ENCODE measurements at places on chromosomes 3 and 15. TPM values are rescaled to one million over a fixed set of nuclear protein-coding genes. Genes with fewer than 3 reads are reported as not detected.
A peak's percentile ranks its signal among the peaks of the same experiment; 100 is the strongest.

GHSR gene
- not detected for total RNA-seq

SRGAP3 gene
- 21.5 TPM for total RNA-seq

MEIS2 gene
- total RNA-seq, result 28.5 TPM

HIGD2B gene
- total RNA-seq, result not detected

CSPG4 gene
- total RNA-seq, result 17.0 TPM

CCPG1 gene
- 65.9 TPM for total RNA-seq

SPATA16 gene
- total RNA-seq, result not detected

ZNF502 gene
- 6.6 TPM for total RNA-seq

PLSCR2 gene
- total RNA-seq, result not detected

ITPKA gene
- 0.15 TPM for total RNA-seq

ERC2 gene
- total RNA-seq, result 7.3 TPM

DNA sequence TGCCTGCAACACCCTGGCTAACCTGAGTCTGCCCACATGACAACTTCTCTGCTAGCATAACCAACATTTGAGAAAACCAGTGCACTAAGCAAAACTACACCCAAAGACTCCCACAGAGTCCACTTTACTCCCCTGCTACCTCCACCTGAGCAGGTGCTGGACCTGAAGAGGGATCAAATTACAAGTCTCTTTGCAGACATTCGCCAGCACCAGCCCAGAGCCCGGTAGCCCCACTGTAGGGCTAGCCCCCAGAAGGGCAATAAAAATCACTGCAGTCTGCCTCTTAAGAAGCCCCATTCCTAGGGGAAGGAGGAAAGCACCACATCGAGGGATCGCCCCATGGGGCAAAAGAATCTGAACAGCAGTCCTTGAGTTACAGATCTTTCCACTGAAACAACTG, 472.2 kb downstream of the GRM7 start:
- no peak for DNase-seq

DNA sequence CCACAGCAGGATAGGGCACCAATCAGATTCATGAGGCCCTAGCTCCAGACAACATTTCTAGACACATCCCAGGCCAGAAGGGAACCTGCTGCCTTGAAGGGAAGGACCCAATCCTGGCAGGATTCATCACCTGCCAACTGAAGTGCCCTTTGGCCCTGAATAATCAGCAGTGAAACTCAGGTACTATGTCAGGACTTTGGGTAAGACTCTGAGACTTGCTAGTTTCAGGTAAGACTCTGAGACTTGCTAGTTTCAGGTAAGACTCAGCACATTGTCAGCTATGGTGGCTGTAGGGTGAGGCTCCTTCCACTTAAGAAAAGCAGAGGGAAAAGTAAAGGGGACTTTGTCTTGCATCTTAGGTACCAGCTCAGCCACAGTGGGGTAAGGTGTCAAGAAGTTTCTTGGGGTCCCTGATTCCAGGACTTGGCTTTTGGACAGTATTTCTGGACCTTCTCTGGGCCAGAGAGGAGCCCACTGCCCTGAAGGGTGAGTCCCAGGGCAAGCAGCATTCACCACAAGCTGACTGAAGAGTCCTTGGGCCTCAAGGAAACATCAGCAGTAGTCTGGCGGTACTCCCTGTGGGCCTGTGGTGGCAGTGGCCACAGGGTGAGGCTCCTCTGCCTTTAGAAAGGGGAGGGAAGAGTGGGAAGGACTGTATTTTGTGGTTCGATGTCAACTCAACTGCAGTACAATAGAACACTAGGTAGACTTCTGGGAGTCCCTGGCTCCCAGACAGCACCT, 13.7 kb upstream of the COL8A1 start:
- no peak for DNase-seq

- no peak for DNase-seq
These were observed 684.3 kb upstream of the DPPA4 start for GRCh38 chr3:110021659-110022058.

- DNase-seq, result no peak
These were observed 42.8 kb downstream of the MYO5C start for GRCh38 chr15:52252781-52253180.

DNA sequence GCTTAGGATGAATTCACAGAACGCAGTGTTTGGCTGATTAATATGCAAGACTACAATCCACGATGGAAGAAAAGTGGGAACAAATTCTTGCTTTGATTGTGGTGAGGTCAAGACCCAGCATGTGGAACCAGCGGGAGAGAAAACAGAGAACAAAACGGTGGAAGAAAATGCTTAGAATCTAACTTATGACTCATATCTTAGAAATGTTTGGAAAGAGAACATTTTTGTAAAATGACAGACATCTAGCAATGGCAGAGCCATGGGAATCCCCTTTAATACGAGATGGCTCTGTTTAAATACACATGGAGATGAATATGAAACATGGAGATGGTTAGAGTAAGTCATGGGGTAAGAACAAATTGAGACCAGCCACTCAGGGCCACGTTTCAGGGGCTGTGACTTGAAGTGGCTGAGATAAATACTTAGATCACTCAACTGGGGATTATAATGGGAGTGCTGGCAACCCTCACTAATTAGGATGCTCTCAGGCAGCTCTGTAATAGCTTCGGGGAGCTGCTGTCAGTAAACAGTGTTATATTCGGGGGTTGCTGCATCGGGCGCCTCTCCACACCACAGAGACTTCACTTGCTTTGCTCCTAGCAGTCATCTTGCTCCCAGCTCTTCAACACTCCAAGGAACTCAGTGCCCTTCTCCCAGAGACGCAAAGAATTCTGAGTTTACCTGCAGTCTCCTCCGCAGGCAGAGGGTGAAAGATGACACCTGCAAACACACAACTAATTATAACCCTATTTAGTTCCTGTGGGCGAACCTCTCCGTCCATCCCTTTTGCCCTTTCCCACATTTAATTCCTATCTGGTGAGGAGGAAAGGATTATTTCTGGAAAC, 68.0 kb upstream of the ONECUT1 start:
- no peak for DNase-seq

DNA sequence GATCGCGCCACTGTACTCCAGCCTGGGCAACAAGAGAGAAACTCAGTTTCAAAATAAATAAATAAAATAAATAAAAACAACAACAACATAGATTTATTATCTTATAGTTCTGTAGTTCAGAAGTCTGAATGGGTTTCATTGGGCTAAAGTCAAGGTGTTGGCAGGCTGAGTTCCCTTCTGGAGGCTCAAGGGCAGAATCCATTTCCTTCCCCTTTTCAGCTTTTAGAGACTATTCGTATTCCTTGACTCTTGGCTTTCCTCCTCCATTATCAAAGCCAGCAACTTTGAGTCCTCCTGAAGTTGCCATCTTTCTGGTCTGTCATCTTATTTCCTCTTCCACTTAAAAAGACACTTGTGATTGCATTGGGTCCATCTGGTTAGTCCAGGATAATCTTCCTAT, 12.1 kb downstream of the BLM start:
- no peak for DNase-seq

DNA sequence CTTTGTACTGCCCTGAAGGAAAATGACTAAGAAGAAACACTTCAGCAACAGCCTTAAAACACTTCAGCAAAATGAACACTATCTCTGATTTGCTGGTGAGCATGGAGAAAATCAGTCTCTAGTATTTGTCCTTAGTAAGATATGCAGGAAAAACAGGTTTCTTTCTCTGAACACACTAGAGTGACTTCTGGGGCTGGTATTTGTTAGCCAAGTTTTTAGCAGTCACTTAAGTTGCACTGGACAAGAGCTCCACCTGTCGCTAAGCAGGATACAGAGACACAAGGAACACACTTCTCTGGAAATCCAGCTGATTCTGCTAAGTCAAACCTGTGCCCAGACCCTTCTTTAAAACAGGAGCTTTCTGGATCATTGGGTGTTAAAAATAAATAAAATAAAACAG, 65.3 kb downstream of the CHAC1 start:
- peak; percentile 52 for DNase-seq

DNA sequence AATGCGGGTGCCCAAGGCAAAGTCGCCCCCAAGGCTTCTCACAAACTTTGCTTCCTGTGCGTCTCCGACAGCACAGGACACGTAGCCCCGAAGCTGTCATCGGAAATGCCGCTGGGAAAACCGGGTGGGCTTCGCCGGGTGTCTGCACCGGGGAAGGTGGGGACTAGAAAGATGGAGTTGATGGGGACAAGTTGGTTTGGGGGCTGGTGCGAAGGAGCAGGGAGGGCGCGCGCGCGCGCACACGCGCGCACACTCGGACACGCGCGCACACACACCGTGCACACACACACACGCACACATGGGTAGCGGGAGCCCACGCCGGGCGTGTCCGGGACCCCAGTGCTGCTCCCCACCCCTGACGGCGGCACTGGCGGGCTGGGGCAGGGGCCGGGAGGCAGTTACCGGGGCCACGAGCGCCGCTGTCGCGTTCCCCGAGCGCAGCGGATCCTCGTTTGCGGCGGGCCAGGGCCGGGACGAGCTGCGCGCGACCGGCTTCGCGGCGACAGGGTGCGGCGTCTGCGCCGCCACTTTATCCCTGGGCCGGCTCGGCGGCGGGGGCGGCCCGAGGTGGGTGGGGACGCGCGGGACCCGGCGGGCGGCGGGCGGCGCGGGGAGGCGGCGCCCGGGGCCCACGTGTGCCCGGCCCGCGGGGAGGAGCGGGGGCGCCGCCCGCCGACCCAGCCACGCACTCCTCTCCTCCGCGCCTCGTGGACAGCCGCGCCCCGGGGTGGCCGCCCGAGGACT, 539 bp upstream of the MGLL start:
- no peak for DNase-seq

GRCh38 chr3:124553178-124553577, 177.1 kb upstream of the UMPS start:
- no peak for DNase-seq

DNA sequence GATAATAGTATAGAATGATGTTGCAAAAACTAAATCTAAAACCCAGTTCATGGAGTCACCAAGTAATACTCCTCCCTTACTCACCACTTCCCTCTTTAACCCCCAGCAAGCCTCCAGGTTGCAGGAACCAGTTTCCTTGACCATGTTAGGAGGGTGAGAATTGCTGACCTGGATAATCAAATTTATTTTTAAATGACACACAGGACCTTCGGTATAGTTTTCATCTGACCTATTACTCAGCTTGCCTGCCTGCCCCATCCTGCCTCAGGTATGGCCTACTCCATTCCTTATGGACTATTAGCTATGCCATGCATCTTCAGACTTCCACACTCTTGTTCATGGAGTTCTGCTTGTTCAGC, 883 bp downstream of the RTP4 start:
- no peak for DNase-seq

DNA sequence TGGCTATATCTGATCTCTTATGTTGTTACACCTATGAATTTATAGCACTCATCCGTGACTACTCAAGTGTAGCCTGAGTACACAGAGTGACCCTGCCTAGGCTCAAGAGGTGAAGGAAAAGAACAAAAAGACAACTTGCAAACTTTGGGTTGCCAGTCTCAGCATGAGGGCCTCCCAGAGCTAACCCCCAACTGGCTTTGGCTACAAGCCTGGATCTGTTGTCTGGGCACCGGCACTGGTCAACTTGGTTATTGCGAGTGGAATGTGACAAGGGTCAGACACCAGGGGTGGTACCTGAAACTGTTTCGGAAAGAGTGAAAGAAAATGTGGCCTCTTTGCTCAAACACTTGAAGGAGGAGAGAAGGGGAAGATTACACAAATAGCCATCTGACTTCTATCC, 49.5 kb upstream of the BCL6 start:
- DNase-seq, result no peak

DNA sequence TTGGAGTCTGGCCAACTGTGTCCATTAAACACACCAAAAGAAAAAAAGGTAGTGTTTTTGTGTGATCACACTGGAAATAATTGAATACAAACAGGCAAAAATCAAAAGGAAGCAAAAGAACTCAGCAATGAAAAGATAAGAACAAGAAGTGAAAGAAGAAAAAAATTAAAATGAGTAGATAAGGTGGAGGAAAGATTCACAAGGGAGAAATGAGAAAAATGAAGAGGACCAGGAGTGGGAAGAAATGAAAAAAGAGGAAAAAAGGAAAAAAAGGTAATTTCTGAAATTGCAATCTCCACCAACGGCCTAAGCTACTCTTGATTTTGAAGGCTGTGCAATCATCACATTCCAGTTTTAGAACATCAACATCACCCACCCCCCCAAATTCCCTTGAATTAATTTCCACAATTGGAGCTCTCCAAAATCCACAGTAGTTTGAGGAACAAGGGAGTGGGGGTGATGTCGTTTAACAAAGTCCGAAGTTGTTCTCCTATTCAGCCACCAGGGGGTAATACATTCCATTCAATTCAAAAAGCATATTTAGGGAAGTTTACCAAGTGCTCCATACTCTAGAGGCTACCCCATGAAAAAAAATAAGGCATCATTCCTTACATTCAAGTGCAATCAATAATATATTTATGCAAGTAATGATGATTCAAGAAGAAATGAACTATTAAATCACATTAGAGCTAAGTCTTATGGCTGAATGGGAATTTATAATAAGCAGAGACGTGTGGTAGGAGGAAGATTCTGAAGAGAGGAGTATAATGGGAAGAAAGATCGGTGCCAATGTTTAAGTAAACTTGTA, 37.4 kb downstream of the ZNF860 start:
- DNase-seq, result no peak

- DNase-seq, result no peak
These were observed 157.7 kb downstream of the THSD4 start for GRCh38 chr15:71272932-71273331.

GRCh38 chr3:149339931-149340309, 6.5 kb upstream of the TM4SF18 start:
- peak; percentile 66 for DNase-seq

DNA sequence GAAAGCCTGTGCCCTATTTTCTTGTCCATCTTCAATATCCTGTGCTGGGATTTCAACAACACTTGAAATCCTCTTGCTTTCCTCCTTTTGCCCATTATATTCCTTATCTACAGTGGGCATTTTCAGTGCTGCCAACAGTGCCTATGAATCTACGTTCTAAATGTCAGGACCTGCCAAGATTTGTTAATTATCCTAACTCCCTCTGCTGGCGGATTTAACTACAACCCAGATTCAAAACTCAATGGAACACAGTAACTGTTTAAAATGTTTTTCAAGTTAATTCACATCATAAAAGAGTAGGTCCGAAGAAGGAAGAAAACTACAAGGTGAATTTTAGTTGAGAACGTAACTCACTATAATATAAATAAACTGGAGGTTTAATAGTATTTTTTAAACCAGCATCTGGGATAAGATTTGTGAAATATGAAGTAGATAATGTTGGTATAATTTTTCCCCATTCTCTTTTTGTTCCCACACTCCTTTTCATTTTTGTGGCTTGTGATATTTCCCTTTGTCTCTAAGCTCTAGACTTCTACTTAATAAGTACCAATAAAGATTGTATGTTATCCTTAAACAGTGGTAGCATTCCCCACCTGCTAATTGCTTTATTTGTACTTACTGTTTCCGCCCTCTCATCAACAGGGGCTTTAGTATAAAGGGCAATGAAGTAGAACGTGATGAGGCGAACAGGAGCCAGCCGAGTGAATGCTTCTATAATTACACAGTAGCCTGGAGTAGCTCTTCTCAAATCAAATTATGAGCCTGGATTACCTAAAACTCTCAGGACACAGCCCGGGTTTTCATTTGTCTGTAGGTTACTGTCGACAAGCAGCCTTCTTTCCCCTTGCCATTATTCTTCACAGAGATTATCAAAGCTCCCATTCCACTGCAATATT, 302.5 kb upstream of the ATP11B start:
- no peak for DNase-seq

- no peak for DNase-seq
These were observed 556.7 kb downstream of the FGF12 start for GRCh38 chr3:192170659-192171058.

All from breast epithelium (tissue), 4 donors.